ENCODE measurements at places on chromosomes 7 and 10. TPM values are rescaled to one million over a fixed set of nuclear protein-coding genes. Genes with fewer than 3 reads are reported as not detected.

DNA sequence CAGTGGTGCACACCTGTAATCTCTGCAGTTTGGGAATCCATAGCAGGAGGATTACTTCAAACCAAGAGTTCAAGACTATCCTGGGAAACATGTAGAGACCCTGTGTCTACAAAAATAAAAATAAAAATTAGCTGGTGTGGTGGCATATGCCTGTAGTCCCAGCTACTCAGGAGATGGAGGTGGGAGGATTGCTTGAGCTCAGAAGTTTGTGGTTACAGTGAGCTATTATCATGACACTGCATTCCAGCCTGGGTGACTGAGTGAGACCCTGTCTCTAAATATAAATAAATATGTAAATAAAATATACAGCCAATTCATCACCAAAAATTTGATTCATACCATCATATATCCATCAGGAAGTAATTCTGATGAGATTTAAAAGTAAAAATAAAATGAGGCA, 60.9 kb downstream of the ANKRD7 start:
- DNase-seq = no peak

DNA sequence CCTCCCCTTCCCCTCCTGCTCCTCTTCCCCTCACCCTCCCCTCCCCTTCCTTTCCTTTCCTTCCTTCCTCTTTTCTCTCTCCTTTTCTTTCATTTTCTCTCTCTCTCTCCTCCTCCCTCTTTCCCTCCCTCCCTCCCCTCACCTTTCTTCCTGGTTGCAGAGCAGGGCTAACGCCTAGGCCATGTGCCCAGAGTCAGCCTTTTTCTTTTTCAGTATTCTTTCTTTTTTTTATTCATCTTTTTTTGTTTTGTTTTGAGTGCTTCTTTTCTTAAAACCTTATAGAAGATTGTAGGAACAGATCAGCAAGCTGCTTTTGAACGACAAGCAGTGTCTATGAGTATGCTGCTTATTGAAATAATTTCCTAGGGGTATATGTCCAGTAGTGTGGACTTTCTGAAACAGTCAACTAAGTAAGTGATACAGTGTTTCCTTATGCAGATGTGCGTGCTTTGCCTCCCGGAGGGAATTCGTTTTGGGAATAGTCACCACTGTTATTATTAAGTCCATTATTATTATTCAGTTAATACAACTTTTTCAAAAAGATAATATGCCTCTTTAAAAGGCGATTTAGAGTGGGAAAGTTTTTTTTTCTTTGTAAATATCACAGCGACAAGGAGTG, 219.2 kb downstream of the CAMK1D start:
- no peak for DNase-seq

GRCh38 chr10:28823501-28824075, 146.3 kb downstream of the BAMBI start:
- DNase-seq = no peak

GRCh38 chr10:125823663-125824251, 411 bp downstream of the BCCIP start:
- DNase-seq = peak; percentile 74

- DNase-seq = no peak
Measured at GRCh38 chr7:95376632-95377400, 19.4 kb downstream of the PON3 start.

DNA sequence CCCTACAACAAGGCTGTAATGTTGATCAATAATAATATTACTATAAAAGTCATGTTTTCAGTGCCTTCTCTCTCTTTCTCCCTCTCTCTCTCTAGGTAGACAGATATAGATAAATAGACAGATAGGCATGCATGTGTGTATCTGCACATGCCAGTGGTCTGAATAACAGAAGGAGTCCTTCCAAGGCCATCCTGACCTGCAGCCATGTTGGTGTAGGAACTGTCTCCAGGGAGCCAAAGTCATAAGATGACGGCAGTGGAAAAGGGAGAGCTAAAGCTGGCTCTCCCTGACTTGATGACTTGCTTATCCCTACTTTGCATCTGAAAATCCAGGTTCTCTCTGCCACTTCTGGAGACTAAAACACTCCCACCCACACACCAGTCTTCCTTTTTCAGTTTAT, 113.0 kb downstream of the TRIL start:
- no peak for DNase-seq

- DNase-seq = no peak
Measured at GRCh38 chr10:82245157-82245556, 370.2 kb downstream of the NRG3 start.

DNA sequence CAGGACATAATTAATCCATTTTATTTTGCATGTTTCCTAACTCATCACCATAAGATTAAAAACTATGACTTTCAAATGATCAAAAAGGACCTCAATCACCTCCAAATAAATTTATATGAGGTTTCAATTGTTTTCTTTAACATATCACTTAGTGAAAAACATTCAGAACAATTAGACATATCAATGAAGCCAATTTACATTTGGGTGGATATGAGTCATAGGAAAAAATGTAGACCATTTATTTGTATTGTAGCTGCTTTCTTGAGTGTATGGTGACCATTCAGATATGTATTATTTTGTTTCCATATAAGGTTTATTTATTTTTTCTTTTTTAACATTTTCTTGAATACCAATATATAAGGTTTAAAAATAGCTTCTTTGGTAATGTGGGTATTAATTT, 13.3 kb upstream of the EXOC6 start:
- DNase-seq = no peak

GRCh38 chr10:47415520-47416304, 31.6 kb upstream of the ZNF488 start:
- DNase-seq = no peak

DNA sequence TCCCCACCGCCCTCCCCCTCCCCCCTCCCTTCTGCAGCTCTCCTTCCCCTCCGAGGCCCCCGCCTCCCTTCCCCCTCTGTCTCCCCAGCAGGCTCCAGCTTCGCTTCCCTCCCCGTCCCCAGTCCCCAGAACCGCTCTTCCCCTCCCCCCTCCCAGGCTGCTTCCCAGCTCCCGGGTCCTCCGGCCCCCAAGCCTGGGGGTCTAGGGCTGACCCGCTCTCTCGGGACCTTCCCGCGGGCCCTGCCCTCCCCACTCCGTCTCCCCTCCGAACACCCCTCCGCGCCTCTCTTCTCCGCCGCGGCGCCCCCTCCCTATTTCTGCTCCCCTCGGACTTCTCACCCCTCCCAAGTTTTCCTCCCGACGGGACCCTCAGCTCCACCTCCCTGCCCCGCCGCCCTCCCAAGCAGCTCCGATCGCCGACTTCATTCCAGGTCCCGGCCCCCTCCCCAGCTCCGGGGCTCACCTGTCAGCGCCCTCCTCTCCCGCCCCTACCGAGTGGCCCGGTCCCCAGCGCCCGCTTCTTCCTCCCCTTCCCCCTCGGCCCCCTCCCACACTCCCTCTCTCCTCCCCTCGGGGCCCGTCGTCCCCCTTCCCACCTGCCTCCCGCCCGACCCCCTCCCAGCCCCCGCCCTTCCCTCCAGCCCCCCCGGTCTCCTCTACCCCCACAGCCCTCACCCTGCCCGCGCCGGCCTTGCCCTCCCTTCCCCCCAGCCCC, 990 bp downstream of the ZNF467 start:
- peak; percentile 60 for DNase-seq

DNA sequence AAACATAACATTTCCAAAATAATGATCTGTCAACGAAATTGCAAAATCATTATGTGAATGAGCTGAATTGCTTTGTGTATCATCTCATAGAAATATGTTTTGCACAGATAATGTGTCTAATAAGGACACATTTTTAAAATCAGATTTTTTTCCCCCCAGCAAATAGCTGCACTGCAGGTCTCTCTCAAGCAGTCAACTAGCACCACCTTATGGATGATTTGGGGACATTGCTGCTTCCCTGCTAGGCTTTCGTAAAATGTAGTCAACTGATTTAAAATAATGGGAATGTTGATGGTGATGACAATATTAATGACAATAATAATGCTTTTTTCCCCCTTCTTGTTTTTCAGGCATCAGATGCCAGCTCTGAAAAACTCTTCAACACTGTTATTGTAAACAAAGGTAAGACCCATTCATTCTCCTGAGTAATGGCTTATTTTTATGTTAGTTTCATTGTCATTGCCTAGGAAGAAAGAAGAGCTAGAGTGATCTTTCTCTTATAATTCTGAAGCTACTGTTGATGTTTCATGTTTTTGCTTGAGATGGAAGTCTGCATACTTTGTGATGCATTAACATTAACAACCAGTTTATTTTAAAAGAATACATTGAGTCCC, 433.6 kb upstream of the GALNT17 start:
- peak; percentile 73 for DNase-seq

GRCh38 chr10:102403115-102403514, 7.6 kb downstream of the NFKB2 start:
- DNase-seq = no peak

- DNase-seq = peak; percentile 81
Measured at GRCh38 chr10:129963641-129964501, at the start of gene EBF3. EBF3 (minus strand) TSS chr10:129964274; CDS start chr10:129963768, 506 bp downstream.

GRCh38 chr7:101507791-101508252, 121.3 kb downstream of the MYL10 start:
- peak; percentile 86 for DNase-seq

DNA sequence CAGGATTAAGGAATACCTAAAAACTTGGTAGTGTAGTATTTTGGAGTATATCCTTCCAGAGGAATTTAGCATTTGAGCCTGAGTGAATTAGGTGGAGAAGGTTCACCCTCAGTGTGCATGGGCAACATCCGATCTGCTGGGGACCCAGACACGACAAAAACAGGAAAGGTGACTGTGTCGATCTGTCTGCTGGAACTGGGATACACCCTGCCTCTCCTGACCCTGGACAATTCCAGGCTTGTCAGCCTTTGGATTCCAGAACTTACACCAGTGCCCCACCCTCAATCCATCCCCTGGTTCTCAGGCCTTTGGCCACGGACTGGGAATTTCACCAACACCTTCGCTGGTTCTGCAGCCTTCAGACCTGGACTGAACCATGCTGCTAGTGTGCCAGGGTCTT, 41.9 kb downstream of the PTPRE start:
- DNase-seq = no peak

- no peak for DNase-seq
Measured at GRCh38 chr7:64849250-64849923, 53.7 kb upstream of the ZNF273 start.

DNA sequence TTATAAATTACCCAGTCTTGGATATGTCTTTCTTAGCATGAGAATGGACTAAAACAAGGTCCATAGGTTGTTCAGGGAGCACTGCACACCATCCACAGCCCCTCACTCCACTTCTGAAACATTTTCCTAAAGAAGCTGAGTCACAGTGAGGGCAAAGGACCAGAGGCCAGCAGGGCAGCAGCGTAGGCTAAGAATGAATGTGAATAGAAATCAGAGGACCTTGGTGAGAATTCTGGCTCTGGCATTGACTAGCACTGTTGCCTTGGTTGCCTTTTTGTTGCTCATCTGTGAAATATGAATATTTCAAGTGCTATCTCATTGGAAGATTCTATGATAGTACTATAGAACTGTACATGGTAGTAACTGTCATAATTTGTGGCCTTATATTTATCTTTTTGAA, 41.7 kb upstream of the TOMM7 start:
- no peak for DNase-seq

OR6B1 gene
- total RNA-seq = not detected

COX19 gene
- 15.3 TPM for total RNA-seq

AKR1C8 gene
- total RNA-seq = not detected

IFIT1 gene
- 1.0 TPM for total RNA-seq

CFTR gene
- total RNA-seq = not detected

STEAP2 gene
- total RNA-seq = not detected

HOXA13 gene
- not detected for total RNA-seq
